ENCODE measurements at places on chromosomes 7 and 10.
A peak's percentile ranks its signal among the peaks of the same experiment; 100 is the strongest.

- no peak for DNase-seq
Measured at GRCh38 chr10:72588266-72588665, 37.6 kb downstream of the MICU1 start.

DNA sequence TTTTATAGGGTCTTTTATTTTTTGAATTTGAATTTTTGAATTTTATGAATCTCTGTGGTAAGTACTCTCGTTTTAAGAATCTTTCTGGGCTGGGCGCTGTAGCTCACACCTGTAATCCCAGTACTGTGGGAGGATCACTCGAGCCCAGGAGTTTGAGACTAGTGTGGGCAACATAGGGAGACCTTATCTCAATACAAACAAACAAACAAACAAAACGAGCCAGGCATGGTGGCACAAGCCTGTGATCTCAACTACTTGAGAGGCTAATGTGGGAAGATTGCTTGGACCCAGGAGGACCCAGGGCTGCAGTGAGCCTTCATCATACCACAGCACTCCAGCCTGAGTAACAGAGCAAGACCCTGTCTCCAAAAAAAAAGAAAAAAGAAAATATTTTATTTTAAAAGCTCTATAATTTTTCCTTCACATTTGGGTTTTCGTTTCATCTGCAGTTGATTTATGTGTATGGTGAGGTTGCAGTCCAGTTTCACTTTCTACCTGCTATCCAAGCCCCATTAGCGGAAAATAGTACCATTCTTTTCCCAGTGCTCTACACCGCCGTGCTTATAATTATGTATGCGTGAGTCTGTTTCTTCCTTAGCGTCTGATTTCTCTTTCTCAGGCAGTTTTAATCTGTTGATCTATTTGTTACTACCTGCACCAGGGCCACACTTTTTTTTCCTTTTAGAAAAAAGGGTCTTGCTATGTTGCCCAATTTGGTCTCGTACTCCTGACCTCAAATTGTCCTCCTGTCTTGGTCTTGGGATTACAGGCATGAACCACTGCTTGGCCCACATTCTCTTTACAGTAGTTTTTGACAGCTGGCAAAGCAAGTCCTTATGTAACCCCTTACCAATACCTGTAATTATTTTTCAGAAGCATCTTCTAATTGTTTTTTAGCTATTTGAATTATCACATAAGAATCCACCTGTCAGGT, 21.7 kb downstream of the TRIM24 start:
- DNase-seq: no peak

GRCh38 chr7:34928052-34928451, 109.2 kb downstream of the DPY19L1 start:
- DNase-seq: no peak

GRCh38 chr7:133398506-133398905, 145.6 kb downstream of the EXOC4 start:
- no peak for DNase-seq

GRCh38 chr7:108327353-108327752, 128.9 kb downstream of the NRCAM start:
- no peak for DNase-seq

DNA sequence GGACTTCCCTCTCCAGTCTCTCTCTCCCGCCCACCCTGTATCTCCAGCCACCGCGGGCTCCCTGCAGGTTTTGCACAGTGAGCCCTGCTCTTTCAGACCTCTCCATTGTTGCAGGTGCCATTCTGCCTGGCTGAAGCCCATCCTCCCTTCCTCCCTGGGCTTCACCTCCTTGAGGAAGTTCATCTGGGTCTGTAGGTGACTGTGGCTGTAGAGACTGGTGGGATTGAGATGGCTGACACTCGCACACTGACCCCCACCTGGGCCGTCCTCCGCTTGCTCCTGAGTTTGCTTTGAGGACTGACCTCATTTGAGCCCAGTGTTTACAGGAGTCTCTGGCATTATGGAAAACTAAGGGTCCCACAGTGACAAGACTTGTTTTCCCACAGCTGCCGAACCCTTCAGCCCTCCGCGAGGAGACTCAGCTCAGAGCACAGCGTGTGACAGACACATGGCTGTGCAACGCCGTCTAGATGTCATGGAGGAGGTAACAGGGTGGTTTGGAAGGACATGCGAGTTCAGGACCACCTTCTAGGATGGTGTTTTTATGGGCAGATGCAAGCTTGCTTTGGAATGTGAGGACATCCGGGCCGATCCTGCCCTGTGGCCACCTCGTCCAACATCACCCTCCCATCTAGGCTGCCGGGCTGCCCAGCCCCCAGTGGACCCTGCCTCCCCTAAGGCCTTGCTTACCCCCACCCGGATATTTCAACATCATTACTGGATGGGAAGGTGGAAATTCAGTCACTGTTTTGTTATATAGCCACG, 9.3 kb downstream of the PLAC9 start:
- DNase-seq: no peak

DNA sequence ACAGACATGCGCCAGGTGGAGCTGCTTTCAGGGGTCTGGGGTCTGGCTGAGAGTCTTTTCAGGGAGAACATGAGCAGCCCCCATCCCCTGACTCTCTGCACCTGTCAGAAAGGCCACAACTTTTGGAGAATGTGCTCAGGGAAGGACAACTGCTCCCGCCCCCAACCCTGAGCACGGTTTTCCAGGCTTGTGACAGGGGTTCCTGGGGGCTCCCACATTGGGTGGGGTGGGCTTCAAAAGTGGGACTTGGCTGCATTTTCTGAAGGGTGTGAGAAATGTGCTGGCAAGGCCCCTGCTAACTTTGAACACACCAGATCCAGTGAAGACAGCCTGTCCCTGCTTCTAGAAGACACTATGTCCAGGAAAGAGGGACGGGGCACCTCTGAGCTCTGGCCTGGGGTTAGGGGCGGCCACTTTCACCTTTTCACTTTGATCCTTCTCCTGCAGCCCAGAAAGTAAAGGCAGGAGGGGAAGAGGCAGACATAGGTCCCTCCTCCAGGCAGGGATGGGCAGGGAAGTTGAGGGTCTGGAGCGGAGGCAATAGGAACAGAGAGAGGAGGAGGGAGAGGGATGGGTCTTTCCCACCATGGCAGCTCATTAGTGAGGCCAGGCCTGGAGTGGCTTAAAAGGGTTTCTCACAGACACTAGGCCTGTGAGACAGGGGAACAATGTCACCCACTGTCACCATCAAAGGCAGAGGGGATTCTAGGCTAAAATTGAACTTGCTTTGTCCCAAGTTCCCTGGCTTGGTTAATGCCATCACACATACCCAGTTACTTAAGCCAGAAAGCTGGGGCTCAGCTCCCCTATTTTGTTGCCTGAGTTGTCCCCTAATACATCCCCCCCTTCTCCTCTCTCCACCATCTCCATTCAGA, 1.5 kb downstream of the KCP start:
- no peak for DNase-seq

- DNase-seq: no peak
Measured at GRCh38 chr10:33722067-33722466, 387.6 kb upstream of the NRP1 start.

DNA sequence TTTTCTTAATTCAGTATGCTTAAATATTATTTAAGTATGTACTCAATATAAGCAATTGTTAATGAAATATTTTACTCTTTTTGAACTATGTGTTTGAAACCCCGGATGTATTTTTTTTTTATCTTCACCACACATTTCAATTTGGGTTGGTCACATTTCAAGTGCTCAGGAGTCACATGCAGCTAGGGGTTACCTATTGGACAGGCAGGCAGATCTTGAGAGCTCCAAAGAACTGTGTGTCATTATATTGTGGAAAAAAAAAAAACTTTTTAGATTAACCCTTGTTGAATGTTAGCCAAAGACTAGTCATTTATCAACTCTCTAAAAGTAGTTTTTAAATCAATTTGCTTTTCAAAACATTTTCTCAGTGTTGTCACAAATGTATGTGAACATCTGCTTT, 37.2 kb downstream of the IKZF1 start:
- no peak for DNase-seq

GRCh38 chr7:66246554-66247171, 41.5 kb downstream of the TPST1 start:
- DNase-seq: no peak

DNA sequence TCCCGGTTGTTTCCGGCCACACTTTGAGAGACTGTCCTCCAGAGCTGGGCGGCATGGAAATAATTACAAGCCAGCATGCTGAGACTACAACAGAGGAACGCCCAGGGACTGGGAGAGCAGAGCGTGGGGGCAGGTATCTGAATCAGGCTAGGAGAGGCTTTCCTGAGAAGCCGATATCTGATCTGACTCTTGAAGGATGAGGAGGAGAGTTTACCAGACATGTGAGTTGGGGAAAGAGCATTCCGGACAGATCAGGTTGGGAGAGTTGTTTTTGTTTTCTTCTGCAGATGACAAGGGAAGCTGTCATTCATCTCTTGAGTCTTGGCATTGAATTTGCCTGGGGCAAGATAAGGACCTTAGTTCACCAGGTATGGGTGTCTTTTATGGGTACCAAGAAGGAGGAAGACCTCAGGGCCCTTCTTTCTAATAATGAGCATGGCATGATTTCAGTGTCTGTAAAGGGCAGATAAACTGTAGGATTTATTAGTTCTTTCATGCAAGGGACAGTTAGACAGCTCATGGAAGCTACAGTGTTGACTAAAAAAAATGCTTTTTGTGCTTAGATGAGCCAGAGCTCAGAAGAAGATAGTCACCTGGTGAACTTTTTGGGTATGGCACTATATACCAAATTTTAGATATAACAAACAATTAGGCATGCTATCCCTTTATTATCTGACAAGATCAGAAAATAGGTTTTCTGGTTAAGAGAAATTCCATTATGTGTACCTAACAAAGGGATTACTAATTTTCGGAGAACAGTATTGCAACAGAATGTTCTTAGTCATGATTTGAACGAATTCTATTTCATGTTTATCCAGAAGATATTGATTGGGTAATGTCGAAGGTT, 36.2 kb downstream of the WBP1L start:
- peak; percentile 50 for DNase-seq

- no peak for DNase-seq
Measured at GRCh38 chr7:142112086-142112485, 568 bp downstream of the MGAM2 start.

DNA sequence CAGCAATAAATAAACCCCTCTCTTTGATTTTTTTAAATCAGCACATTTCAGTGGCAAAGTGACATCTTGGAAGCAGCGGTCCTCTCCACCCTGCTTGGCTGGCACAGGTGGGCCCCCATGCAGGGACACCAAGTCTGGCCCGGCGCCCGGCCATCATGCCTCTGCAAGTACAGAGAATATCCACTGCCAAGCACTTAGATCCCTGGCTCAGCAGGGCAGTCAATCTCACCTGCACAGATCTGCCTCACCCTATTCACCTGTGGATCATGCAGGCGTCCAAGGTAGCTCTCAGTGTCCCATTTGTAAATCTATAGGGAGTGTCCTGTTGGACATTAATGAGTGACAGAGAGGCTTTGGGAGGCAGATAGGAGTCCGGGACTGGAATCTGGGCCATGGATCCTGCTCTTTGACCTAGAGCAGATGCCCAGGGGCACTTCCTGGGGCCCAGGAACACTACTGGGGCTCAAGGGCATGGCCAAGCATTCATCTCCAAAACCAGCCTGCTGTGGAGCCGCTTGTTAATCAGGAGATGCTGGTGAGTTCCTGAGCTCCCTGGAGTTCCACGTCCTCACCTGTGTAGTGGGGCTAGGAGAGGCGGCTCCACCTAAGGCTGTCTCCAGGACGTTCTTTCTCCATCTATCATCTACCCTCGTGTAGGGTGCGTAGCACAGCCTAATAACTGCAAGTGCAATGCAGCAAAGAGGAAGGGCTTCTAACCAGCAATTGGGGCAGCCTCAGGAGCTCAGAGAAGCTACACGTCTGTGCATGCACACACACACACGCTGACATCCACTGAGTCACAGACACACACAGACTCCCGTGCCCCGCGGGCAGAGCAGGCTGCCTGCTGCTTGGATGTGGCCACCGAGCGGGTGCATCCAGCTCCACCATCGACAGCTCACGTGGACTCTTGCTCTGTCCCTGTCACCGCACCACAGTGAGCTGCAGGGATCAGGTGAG, 123.6 kb downstream of the OAT start:
- DNase-seq: no peak

GRCh38 chr10:88292185-88292514, 291.0 kb downstream of the RNLS start:
- DNase-seq: no peak

- DNase-seq: no peak
Measured at GRCh38 chr7:24531255-24531654, 42.0 kb upstream of the PALS2 start.

GRCh38 chr7:66183700-66184099, 21.4 kb upstream of the TPST1 start:
- DNase-seq: peak; percentile 40

Data from fibroblast of gingiva (primary cell).